ENCODE measurements at places on chromosomes 4 and X.
A peak's percentile ranks its signal among the peaks of the same experiment; 100 is the strongest.

GRCh38 chr4:10664408-10664807 is 20.2 kb downstream of the CLNK start:
- DNase-seq, result no peak

DNA sequence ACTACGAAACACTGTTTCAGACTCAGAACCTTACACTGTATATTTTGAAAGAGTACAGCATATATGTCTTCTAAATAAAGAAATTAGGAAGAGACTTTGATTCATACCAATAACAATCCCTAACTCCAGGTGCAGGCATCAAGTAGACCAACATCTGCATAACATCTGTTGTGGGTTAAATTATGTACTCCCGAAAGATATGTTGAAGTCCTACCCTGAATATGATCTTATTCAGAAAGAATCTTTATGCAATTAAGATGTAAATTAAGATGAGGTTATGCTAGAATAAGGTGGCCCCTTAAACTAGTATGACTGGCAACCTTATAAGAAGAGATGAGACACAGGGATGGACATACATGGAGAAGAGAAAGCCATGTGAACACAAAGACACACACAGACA is 117.9 kb downstream of the INPP4B start:
- DNase-seq, result no peak

DNA sequence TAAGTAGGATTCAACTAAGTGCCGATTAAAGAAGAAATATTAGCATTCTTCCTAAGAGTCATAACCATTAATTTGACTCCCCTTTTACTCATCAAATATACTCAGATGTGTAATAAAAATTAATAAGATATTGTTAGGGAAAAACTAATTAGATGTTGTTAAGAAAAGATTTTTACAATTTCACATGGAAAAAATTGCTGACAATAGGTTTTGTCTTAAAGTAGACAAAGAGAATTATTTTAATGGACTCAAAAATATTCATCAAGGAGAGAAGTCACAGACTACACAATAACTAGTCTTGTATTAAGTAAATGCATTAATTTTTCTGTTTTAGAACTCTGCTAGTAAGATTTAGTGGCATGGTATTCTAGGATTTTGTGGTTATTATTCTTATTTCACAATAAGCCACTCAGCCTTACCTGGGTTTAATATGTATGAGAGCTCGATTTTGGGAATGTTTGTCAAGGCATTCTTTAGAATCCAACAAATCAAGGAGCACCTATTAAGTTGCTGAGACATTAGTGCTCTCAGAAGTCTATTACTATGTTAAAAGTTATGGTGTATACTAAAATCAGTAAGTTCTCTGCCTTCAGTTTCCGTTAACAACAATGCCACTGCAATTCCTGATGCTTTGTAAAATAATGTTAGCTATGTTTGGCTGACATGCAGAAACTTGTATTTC is 110.2 kb upstream of the UGT8 start:
- no peak for DNase-seq

DNA sequence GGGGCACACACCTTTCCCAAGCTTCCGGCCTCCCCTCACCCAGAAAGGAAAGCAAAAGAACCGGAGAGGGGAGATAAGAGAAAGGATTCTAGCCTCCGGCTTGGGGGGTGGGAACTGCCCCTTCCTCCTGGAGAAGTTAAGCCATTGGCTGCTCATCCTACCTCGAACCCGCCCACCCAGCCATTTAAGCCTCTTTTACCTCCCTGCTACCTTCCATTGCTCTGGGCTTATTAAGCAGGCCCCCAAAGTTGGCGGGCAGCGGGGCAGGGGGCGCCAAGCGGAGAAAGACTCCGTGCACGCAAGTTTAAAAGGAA is 2.3 kb downstream of the MAML3 start:
- DNase-seq, result peak; percentile 44

- DNase-seq, result no peak
Observed at GRCh38 chrX:154056770-154057241, 37.1 kb upstream of the IRAK1 start.

DNA sequence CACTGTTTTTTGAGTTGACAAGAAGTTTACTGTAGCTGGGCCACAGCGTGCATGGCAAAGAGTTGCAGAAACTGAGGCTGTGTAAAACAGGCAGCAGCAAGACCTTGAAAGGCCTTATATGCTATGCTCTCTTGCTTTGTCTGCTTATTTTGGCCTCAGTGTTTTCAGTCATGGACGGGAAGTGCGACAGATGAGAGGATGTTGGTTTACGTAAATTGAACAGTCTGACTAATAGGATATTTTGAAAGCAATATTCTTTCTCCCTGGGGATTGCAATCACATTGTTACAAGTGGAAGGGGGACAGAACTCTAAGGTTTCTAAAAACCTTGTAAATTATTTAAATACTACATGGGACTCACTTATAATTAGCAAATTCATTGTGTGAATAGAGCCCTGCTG is 32.2 kb upstream of the MAGEA10 start:
- DNase-seq, result no peak

- DNase-seq, result no peak
Observed at GRCh38 chr4:1043651-1044468, 32.4 kb downstream of the FGFRL1 start.
